Articular chondrocyte of knee joint (primary cell): ENCODE measurements at places on chromosomes 4 and X. TPM values are rescaled to one million over a fixed set of nuclear protein-coding genes. Genes with fewer than 3 reads are reported as not detected.

Gene MORF4L2
- total RNA-seq: 698 and 779 TPM in 2 replicates

Gene SATL1
- total RNA-seq: not detected in 2 replicates

Gene LINC00632
- total RNA-seq: 15.2 and 20.0 TPM in 2 replicates

Gene SYTL5
- under 0.01 TPM in 1 of 2 replicates, not detected in the other for total RNA-seq

Gene TMEM156
- not detected in 2 replicates for total RNA-seq
